Activated CD8-positive, alpha-beta memory T cell treated with anti-CD3 and anti-CD28 coated beads for 1 hour (primary cell): ENCODE measurements at places on chromosomes 2 and 18.

- DNase-seq = no peak
Measured at GRCh38 chr18:50277942-50278341, 3.4 kb downstream of the MBD1 start.

- DNase-seq = no peak
Measured at GRCh38 chr2:105625632-105626031, 119.1 kb upstream of the NCK2 start.

- no peak for DNase-seq
Measured at GRCh38 chr2:162992828-162993227, 154.3 kb upstream of the KCNH7 start.

GRCh38 chr2:172775319-172775718 is 39.7 kb downstream of the RAPGEF4 start:
- no peak for DNase-seq

- DNase-seq = peak; percentile 20
Measured at GRCh38 chr2:11829324-11829946, 83.0 kb downstream of the LPIN1 start.

GRCh38 chr2:135984199-135985017 is 1.0 kb downstream of the DARS1 start:
- DNase-seq = no peak

GRCh38 chr2:133959066-133959465 is 294.8 kb upstream of the MGAT5 start:
- no peak for DNase-seq

- DNase-seq = no peak
Measured at GRCh38 chr18:75854174-75854573, 426.7 kb upstream of the SMIM21 start.

GRCh38 chr2:205994344-205994743 is 91.6 kb downstream of the INO80D start:
- no peak for DNase-seq

- DNase-seq = no peak
Measured at GRCh38 chr18:48390641-48391040, 18.5 kb downstream of the ZBTB7C start.

- no peak for DNase-seq
Measured at GRCh38 chr2:198483051-198483450, 678.7 kb downstream of the PLCL1 start.
